ENCODE measurements at places on chromosomes 5 and 9.

- DNase-seq = no peak
Observed at GRCh38 chr9:120382453-120382852, 197.5 kb downstream of the CDK5RAP2 start.

GRCh38 chr9:102354041-102354440, 615.6 kb upstream of the GRIN3A start:
- no peak for DNase-seq

DNA sequence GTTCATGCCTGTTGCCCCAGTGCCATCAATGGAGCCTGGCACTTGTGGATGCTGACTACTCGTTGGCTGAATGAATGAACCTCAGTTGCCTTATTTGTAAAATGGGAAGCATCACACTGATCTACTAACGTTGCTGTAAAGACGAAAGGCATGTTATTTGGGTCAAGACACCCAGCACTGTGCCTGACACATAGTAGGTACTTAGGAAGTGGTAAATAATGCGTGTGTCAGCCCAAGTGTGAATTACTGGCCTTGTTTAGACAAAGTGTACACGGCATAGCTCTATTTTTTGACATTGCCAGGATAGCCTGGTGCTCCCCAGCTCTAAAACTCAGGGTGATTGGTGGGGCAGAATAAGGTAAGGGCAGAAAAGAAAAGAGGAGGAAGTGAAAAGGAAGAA, 27.4 kb downstream of the ERGIC1 start:
- DNase-seq = no peak

DNA sequence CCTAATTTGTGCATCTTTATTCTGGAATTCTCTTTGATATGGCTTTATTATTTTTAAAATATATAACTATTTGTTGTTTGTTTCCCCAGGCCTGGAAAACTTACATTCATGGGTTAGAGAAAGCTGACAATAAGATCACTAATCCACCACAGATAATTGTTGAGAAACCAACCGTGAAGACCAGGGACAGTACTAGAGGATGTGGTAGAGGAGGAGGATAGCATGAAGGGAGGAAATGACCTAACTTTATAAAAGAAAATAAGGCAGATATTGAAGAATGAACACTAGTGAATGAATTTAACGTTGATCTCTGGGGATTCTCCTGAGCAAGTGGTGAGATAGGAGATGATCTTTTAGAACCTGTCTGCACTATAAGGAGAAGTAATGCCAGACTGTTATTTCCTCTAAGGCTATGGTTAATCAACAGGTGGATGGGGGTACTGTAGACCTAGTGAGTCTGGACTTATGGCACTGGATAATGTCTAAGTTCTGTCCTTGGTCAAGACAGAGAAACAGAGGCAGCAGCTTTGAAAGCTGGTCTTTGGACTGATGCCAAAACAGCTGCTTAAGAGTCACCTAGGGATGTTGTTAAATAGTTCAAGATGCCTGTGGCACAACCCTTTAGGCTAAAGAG, 52.4 kb downstream of the NREP start:
- DNase-seq = no peak

GRCh38 chr9:133506653-133507038, 18.1 kb downstream of the MYMK start:
- DNase-seq = peak; percentile 82

GRCh38 chr5:174093123-174093522, 47.6 kb downstream of the NSG2 start:
- DNase-seq = no peak

GRCh38 chr5:59189472-59190244, 606.8 kb downstream of the RAB3C start:
- no peak for DNase-seq

GRCh38 chr5:172777881-172778814, 7.2 kb upstream of the DUSP1 start:
- DNase-seq = peak; percentile 55

DNA sequence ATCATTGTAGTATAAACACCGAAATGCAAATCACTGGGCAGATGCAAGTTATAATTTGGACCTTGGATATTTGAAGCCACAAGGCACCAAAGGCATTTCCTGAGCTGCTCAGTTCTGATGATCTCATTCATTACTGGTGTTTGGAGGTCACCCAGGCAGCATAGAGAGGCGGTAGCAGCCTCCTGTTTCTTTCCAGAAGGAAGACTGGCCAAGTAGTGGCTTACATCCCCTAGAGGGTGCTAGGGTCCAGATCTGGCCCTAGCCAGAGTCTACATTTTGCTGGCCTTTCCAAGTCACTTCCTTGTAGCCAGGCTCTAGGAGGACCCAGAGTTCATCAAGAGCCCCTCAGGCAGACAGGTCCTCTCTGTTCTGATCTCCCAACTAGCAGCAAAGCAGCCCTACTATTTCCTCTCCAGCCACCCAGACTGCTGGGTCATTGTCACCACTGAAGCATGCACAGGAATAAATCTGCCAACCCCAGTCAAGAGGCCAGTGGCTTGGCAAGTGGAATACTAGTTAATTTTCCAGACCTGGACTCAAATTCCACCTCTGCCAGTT, 33.4 kb upstream of the TTC1 start:
- DNase-seq = peak; percentile 22

DNA sequence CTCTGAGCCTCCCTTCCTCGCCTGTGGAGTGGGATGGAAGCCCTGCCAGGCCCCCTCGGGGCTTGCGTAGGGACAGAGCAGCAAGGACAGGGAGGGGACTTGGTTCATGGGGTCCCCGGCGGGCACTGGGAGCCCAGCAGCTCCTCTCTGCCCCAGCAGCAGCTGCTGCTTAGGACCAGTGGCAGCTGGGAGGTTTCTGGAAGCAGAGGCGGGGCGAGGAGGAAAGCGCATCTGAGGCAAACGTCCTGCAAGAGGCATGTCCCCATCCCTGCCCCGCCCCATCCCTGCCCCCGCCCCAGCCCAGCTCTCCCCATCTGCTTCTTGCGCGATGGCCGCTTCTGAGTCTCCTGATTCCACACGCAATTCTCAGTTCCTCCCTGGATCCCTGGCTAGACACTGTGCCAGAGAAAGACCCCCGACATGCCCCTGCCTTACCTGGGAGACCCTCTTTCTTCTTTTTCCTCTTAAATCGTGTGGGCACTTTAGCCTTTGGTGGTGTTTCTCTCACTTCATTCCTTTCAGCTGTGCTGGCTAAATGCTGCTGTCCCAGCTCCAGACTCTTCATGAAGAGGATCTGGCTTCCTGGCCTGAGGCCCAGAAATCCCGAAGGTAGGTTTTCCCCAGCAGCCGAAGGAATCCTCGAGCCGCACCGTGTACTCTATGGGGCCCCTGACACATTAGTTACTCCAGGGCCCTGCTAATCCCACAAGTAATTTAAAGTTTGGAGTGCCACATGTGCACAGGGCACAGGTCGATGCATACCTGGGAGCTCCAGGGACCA, 4.4 kb upstream of the OR2S2 start:
- no peak for DNase-seq

GRCh38 chr5:7868427-7868772, 431 bp downstream of the FASTKD3 start:
- no peak for DNase-seq

GRCh38 chr5:171531638-171532037, 112.2 kb downstream of the FGF18 start:
- DNase-seq = no peak

- DNase-seq = no peak
Observed at GRCh38 chr5:85990998-85991397, 626.7 kb upstream of the COX7C start.

- DNase-seq = no peak
Observed at GRCh38 chr5:95822043-95822541, 434 bp downstream of the GLRX start.

- DNase-seq = no peak
Observed at GRCh38 chr5:1446602-1447343, 1.5 kb upstream of the SLC6A3 start.
